ENCODE measurements at places on chromosomes 3 and 15.

- DNase-seq: no peak
- no peaks in the 10 kb centered on the region for H3K36me3 ChIP-seq
These were observed 14.8 kb downstream of the LOXL1 start for GRCh38 chr15:73941044-73941443.

GRCh38 chr3:122694966-122695365 is 14.3 kb downstream of the PARP14 start:
- H3K27me3 ChIP-seq: no peaks in the 10 kb centered on the region
- no peak overlapping the region for H3K4me3 ChIP-seq
- peaks cover 8% of the 10 kb centered on the region for H3K4me1 ChIP-seq

DNA sequence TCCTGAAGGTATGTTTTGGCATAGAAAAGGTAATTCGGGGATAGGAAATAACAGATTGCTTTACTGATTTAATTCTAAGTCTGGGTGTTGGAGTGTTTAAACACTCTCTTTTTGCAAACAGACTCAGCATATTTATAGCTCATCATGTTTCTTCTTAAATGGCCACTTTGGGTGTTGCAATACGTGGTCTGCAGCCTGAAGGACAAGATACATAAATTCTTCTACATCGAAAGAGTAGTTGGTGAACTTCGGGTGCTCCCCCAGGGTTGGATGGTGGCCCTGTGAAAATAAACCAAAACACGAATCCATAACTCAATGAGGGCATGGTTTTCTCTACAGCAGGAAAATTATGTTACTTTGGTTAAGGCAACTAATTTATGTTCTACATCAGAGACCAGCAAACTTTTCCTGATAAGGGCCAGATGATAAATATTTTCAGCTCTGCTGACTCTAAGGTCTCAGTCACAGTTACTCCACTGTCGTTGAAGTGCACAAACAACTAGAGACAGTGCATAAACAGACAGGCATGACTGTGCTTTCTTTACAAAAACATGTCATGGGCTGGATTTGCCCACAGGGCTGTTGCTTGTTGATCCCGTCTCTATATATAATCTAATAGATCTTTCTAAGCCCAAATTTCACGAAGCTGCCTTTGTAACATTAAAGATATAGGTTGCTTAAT is 35.9 kb downstream of the EOGT start:
- H3K4me1 ChIP-seq: no peaks in the 10 kb centered on the region
- H3K36me3 ChIP-seq: peaks cover 19% of the 10 kb centered on the region
- H3K27ac ChIP-seq: no peak overlapping the region
- no peak for DNase-seq
- no peak overlapping the region for H3K4me3 ChIP-seq
- H3K27me3 ChIP-seq: no peaks in the 10 kb centered on the region

- H3K27me3 ChIP-seq: peaks cover 11% of the 10 kb centered on the region
- H3K27ac ChIP-seq: no peak overlapping the region
- no peaks in the 10 kb centered on the region for H3K4me1 ChIP-seq
- no peak overlapping the region for H3K4me3 ChIP-seq
- no peaks in the 10 kb centered on the region for H3K36me3 ChIP-seq
- no peak for DNase-seq
These were observed 21.7 kb upstream of the EPHB3 start for GRCh38 chr3:184539801-184540435.

GRCh38 chr3:133851931-133852330 is 43.8 kb downstream of the RAB6B start:
- DNase-seq: no peak
- no peak overlapping the region for H3K4me3 ChIP-seq
- H3K36me3 ChIP-seq: no peaks in the 10 kb centered on the region
- H3K4me1 ChIP-seq: no peaks in the 10 kb centered on the region
- peaks cover 2% of the 10 kb centered on the region for H3K27me3 ChIP-seq

DNA sequence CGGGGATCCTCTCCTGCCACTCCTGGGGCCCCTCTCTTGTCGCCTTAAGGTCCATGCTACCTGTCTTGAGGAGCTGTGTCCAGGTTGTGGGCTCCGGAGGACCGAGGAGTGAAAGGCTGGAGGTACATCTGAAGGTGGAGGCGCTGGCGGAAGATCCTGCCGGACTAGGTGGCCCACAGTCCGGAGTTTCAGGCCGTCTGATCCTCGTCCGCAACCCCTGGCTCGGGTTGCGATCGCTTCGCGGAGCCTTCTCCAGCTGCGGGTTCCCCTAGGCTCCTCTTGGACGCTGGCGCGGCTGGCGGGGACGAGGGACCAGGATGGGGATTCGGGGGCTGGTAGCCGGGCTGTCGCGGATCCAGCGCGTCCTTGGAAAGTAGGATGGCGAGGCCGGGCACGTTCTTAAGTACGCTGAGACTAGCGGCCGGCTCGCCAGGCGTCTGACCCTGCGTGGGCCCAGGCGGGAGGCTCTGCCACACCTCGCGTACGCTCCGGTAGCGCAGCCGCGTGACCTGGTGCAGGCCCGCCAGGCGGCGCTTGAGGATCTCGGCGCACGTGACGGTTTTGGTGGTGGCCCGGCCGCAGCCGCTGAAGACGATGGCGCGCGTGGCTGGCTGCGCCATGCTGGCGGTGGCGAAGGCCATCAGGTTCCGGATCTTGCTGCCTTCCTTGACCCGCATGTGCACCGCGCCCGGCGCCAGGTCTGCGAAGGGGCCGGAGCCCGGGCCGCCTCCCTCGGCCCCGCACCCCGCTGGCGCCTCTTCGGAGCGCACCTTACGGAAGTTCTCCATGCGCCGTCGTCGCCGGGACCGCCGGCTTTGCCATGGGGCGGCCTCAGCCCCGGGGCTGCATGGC is 550 bp downstream of the RPP25 start:
- H3K27ac ChIP-seq: no peak overlapping the region
- no peaks in the 10 kb centered on the region for H3K36me3 ChIP-seq
- peak overlapping the region; percentile 69 for H3K4me3 ChIP-seq
- no peak for DNase-seq
- peaks cover 39% of the 10 kb centered on the region for H3K27me3 ChIP-seq
- H3K4me1 ChIP-seq: peaks cover 9% of the 10 kb centered on the region

DNA sequence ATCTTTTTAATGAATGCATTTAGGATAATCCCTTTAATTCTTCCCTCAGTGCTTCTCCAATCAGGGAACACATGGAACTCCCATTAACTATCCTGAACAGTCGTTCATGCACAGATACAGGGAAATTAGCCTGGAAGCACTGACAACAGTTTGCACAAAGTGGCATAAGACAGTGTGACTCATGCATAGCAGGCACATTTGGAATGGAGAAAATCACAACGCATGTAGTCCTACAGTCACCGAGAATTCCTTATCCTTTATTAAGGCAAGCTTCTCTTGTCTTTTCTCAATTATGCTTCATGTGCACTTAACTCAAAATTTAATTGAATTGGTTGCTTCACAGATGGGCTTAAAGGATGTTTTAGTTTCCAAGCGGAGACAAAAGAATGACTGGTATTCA is 155.0 kb upstream of the CRBN start:
- H3K36me3 ChIP-seq: no peaks in the 10 kb centered on the region
- no peak overlapping the region for H3K4me3 ChIP-seq
- no peaks in the 10 kb centered on the region for H3K4me1 ChIP-seq
- DNase-seq: no peak
- H3K27me3 ChIP-seq: no peaks in the 10 kb centered on the region
- H3K27ac ChIP-seq: no peak overlapping the region

DNA sequence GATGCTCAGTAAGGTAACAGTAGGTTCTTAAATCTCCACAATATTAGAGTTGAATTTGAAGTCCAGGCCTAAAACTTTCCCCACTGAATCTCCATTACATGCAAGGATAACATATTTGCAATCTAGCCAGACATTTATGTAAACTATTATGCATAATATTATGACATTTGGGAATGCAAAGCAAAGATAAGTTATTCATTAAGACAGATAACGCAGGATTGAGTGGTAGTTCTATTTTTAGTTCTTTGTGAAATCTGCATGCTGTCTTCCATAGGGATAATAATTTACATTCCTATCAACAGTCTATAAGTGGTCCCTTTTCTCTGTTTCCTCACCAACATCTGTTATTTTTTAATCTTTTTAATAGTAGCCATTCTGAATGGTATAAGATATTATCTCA is 333.5 kb downstream of the AGBL1 start:
- no peak for DNase-seq
- H3K27ac ChIP-seq: no peak overlapping the region
- H3K4me3 ChIP-seq: no peak overlapping the region
- H3K4me1 ChIP-seq: no peaks in the 10 kb centered on the region
- no peaks in the 10 kb centered on the region for H3K36me3 ChIP-seq

DNA sequence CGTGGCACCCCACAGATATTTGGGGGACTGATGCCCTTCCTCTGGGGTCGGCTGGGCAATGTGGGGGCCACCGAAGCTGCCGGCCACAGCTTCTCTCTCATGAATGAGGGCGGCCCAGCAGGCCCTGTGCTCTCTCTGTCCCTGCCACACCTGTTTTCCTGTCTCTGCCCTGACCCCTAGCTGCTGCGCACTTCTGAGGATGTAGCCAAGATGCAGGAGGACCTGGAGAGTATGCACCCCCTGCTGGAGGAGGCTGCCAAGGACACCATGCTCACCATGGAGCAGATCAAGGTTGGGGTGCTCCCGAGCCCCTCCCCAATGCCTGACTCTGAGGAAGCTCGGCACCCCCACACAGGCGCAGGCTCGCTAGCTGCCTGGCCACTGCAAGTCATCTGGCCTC is 59.7 kb downstream of the SEMA3G start:
- no peaks in the 10 kb centered on the region for H3K4me1 ChIP-seq
- H3K4me3 ChIP-seq: no peak overlapping the region
- DNase-seq: no peak
- no peak overlapping the region for H3K27ac ChIP-seq
- no peaks in the 10 kb centered on the region for H3K36me3 ChIP-seq

GRCh38 chr3:43244694-43245093 is 41.6 kb upstream of the SNRK start:
- H3K27ac ChIP-seq: no peak overlapping the region
- H3K27me3 ChIP-seq: no peaks in the 10 kb centered on the region

- DNase-seq: no peak
- peaks cover 23% of the 10 kb centered on the region for H3K4me1 ChIP-seq
- H3K36me3 ChIP-seq: no peaks in the 10 kb centered on the region
These were observed 75.8 kb upstream of the LEKR1 start for GRCh38 chr3:156750191-156750873.

GRCh38 chr3:190288836-190289235 is 33.4 kb downstream of the CLDN1 start:
- no peak overlapping the region for H3K27ac ChIP-seq
- H3K27me3 ChIP-seq: no peaks in the 10 kb centered on the region
- no peaks in the 10 kb centered on the region for H3K36me3 ChIP-seq
- no peak overlapping the region for H3K4me3 ChIP-seq

GRCh38 chr15:53716909-53717876 is 42.3 kb downstream of the WDR72 start:
- DNase-seq: no peak
- no peaks in the 10 kb centered on the region for H3K36me3 ChIP-seq
- H3K4me1 ChIP-seq: no peaks in the 10 kb centered on the region
- H3K27me3 ChIP-seq: no peaks in the 10 kb centered on the region
- H3K4me3 ChIP-seq: no peak overlapping the region

DNA sequence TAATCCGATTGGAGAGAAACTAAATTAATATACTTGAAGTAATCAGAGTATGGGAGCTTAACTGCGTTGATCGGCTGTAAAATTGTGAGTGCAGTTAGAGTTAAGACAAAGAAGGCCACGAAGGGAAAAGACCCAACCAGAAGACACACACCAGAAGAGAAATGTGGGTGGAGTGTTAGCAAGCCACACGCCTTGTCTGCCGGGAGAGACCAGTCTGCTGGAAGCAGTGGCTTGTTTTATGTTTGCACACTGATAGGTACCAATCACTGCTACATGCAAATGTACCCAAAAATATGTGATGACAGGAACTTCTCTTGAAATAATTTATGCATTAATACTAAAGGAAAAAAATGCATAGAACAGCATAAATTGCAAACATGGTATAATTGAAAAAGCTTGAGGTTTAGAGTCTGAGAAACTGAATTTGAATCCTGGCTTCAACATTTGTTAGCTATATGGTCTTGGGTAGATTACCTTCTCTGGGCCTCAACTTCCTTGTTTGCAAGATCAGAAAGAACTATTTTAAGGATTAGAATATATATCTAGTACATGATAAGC is 23.1 kb downstream of the EEFSEC start:
- no peaks in the 10 kb centered on the region for H3K27me3 ChIP-seq
- no peak for DNase-seq
- H3K27ac ChIP-seq: no peak overlapping the region
- no peak overlapping the region for H3K4me3 ChIP-seq
- H3K4me1 ChIP-seq: no peaks in the 10 kb centered on the region
- H3K36me3 ChIP-seq: no peaks in the 10 kb centered on the region

- peak; percentile 4 for DNase-seq
- H3K4me1 ChIP-seq: peaks cover 23% of the 10 kb centered on the region
- no peaks in the 10 kb centered on the region for H3K27me3 ChIP-seq
- no peak overlapping the region for H3K4me3 ChIP-seq
- no peak overlapping the region for H3K27ac ChIP-seq
These were observed 68.1 kb downstream of the CRYGS start for GRCh38 chr3:186476044-186476468.

- peaks cover 3% of the 10 kb centered on the region for H3K4me1 ChIP-seq
- no peak for DNase-seq
- H3K4me3 ChIP-seq: no peak overlapping the region
These were observed 29.1 kb downstream of the SSR3 start for GRCh38 chr3:156525808-156526207.

GRCh38 chr3:196280689-196281440 is 6.7 kb downstream of the PCYT1A start:
- no peak overlapping the region for H3K4me3 ChIP-seq
- no peak for DNase-seq
- no peaks in the 10 kb centered on the region for H3K27me3 ChIP-seq
- H3K4me1 ChIP-seq: peaks cover 41% of the 10 kb centered on the region
- no peaks in the 10 kb centered on the region for H3K36me3 ChIP-seq
- H3K27ac ChIP-seq: peak overlapping the region; percentile 40

GRCh38 chr3:133038089-133038730 is at the start of gene TMEM108:
Gene TMEM108, plus strand, starts transcription at chr3:133038391.
- no peak for DNase-seq
- H3K4me3 ChIP-seq: peak within 1 kb of the TSS; percentile 52
- H3K4me1 ChIP-seq: no peaks in the 10 kb centered on the region
- peaks cover 33% of the 10 kb centered on the region for H3K27me3 ChIP-seq
- no peak within 1 kb of the TSS for H3K27ac ChIP-seq

GRCh38 chr3:14322001-14322400 is 80.4 kb upstream of the SLC6A6 start:
- peaks cover 30% of the 10 kb centered on the region for H3K4me1 ChIP-seq
- H3K36me3 ChIP-seq: no peaks in the 10 kb centered on the region
- no peaks in the 10 kb centered on the region for H3K27me3 ChIP-seq
- no peak overlapping the region for H3K27ac ChIP-seq

DNA sequence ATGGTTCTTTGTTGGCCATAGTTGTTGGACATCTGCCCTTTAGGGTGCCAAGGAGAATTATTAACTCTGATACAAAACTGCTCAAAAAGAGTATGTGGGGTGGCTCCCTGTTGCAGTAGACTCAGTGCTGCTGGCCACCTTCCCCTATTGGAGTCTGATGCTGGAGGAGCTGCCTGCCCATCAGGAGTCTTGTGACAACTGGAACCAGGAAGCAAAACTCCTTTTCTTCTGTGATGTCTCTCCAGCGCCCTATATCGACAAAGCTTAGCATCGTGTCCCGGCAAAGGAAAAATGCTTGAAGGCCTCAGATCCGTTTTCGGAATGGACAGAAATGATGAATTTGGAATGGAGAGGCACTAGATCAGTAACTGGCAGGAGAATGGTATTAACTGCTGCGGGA is 23.5 kb downstream of the PAK2 start:
- H3K4me1 ChIP-seq: peaks cover 2% of the 10 kb centered on the region
- H3K27me3 ChIP-seq: no peaks in the 10 kb centered on the region
- H3K36me3 ChIP-seq: no peaks in the 10 kb centered on the region
- H3K27ac ChIP-seq: no peak overlapping the region
- no peak for DNase-seq

Data from keratinocyte (primary cell).